NCI-H446 treated with DMSO at 0.1 percent for 48 hours (cell line): ENCODE measurements at places on chromosomes 3 and 15.

GRCh38 chr3:61541694-61542093 is 19.7 kb upstream of the PTPRG start:
- DNase-seq = no peak

- DNase-seq = no peak
Measured at GRCh38 chr3:48979451-48979850, 10.6 kb upstream of the P4HTM start.

GRCh38 chr3:79039192-79039591 is 728.6 kb downstream of the ROBO1 start:
- DNase-seq = no peak

DNA sequence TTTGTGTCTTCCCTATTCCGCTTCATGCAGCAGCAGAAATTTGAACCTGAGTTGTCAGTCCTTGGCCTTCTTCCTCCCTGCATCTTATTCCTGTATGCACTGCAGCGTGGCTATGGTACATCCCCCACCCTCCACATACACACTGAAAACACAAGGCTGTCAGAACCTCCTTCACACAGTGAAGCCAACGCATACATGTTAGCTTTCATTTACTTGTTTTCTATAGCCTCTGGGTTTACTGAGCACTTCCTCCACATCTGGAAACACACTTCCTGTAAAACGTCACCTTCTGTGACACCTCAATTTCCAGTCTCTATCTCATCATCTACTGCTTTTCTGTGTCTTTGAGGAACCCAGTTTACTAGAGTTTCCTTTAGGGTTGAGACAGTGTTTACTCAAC is 47.0 kb downstream of the SUSD5 start:
- no peak for DNase-seq

GRCh38 chr15:77826006-77826695 is 193.4 kb upstream of the LINGO1 start:
- DNase-seq = no peak

- DNase-seq = no peak
Measured at GRCh38 chr15:68313501-68314410, 36.2 kb downstream of the FEM1B start.

- DNase-seq = no peak
Measured at GRCh38 chr15:78004222-78004727, 73.2 kb downstream of the TBC1D2B start.

DNA sequence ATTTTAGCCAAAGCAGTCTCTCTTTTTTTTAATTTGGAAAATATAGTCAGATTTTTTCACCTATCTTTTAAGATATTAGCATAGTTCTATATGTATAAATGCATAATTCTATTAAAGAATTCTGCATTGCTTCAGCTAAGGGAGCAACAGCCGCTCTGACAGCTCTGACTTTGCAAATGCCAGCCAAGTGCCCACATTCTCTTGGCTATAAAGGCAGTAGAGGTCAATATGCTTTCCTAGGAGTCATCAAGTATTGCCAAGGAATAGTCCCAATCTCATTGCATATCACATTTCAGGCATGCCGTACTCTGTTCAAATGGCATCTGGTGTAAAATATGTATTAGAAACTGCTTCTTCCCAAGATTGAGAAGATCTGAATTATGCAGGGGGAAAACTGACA is 161.4 kb downstream of the RPLP1 start:
- no peak for DNase-seq

- no peak for DNase-seq
Measured at GRCh38 chr3:52230461-52230860, 5.0 kb upstream of the TLR9 start.

- DNase-seq = no peak
Measured at GRCh38 chr3:21073561-21073960, 677.4 kb downstream of the ZNF385D start.

DNA sequence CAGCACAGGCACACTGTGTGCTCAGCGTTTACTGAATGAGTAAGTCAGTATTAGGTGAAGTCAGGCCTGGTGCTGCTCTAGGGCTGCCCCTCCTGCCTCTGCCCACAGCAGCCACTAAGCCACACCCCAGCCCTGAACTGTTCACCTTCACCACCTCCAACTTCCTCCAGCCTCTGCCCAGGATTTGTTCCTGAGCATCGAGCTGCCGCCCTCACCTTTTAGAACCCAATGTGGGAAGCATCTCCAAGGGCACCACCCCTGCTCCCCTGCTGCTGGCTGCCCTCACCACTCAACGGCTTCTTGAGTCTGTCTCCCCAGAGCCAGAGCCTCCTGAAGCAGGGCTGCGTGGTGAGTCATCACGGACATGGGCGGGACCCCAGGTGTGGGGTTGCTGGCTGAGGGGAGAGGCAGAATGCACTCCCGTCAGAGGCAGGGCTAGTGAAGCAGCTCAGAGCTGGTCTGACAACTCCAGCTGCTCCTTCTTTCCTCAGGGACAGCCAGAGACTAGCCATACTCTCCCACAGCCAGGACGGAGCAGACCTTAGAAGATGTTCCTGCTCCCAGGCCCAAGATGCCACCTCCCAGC is 5.8 kb downstream of the HYAL2 start:
- DNase-seq = no peak

DNA sequence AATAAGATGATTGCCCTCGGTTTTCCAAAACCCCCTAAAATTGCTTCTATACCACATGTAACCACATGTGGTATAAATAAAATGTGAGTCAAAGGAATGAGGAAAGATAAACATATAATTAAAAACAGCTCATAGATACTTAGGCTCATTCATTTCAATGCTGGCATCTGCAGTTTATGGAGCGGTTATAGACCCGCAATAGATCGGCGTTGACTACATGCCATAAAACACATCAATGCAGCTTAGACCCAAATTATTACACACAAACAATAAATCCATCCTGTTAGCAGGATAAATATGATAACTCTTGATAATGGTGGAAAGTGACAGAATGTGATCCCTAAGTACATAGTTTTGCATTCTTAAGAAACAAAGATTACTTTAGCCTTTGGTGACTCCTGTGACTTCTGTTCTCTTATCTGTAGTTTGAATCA is 143.7 kb downstream of the NR2F2 start:
- no peak for DNase-seq

DNA sequence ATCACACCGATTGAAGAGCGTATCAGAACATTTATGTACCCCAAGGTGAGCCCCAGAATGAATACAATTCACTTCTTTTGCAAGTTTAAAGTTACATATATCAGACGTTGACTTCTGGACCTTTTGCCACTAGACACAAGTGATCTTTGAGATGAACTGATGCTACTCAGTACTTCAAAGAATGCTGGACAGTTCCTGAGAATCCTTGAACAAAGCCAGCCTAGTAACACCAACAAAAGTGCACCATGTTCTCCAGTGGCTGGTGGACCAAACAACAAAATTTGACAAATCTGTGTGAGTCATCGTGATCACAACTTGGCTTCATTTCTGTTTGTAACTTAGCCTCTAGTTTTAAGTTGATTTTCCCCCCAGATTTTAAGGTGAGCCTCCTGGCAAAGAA is 355.7 kb downstream of the SOX2 start:
- DNase-seq = no peak

GRCh38 chr3:10964537-10965167 is 27.9 kb upstream of the SLC6A1 start:
- no peak for DNase-seq

DNA sequence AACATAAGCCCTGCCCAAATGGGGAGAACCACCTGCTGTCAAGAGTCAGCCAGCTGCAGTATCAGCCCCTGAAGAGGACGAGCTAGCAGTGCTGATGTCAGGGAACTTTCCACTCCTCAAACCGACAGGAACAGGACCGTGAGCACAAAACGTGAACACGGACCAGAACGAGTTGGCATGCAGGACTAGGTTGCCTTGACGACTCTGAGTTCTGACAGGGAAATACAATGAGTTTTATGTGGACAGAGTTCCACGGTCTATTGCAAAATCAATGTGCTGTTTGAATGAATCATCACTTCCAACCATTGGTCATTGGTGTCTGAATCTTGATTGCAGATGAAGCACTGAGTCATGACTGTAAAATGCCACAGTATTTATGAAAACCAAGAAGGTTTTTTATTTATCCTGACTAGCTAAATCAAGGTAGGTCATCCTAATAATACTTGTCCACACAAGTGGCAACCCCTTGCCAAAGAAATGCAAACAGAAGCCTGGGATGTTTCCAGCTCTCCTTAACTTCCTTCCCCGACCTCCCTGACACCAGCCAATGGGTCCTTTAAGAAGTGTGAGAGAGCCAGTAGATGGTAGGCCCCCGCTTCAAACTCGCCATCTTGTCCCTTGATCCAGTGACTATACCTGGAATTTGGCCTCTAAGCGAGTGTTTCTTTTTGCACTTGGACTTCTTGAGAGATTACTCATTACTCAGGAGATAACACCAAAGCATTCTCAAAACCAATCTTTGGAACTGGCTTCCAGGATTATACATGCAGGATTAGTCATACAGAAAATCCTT is 119.6 kb downstream of the ASB7 start:
- no peak for DNase-seq

DNA sequence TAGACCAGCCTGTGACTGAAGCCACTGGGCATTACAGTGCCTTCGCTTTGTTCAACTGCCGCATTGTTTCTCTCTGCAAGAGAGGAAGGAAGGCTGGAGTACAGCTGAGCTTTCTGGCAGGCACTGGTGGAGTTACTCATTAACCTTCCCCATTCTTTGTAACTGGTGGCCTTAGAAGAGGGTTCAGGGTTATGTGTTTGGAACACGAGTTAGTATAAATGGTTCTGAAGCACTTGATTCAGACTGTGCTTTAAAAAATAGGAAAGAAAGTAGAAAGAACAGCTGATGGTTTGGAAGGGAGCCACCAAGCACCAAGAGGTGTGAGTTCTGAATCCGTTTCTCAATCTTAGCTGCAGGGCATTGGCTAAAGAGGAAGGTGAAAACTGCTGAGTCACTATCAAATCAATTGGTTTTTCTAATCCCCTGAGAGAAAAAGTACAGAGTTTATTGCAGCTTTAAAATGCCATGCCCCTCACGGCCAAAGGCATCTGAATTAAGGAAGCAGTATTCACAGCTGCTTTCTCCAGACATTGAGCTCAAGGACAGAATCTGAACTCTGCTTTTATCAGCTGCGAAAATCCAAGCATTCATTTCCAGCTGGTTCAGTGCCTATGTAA is 3.6 kb downstream of the HGD start:
- no peak for DNase-seq

GRCh38 chr15:74605795-74606150 is 9.9 kb upstream of the CLK3 start:
- DNase-seq = no peak

DNA sequence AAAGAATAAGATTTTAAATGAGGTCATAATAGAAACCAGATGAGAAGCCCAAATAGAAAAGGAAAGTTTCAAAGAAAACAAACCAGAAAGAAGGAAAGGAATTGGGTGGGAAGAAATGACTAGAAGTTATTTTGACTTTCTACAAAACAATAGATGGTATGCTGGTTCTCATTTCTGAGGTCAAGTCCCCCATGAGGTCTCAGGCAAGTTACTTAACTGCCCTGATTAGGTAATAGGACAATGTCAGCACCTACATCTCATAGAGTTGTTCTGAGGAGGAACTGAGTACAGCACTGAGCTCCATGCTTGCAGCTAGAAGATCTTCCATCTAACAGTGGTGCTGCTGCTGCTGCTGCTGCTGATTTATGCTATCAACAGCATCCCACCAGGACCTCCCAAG is 185.9 kb downstream of the ERC2 start:
- DNase-seq = no peak

- DNase-seq = no peak
Measured at GRCh38 chr3:119937229-119937628, 155.3 kb downstream of the NR1I2 start.

GRCh38 chr3:194141415-194142155 is 5.6 kb downstream of the HES1 start:
- no peak for DNase-seq

DNA sequence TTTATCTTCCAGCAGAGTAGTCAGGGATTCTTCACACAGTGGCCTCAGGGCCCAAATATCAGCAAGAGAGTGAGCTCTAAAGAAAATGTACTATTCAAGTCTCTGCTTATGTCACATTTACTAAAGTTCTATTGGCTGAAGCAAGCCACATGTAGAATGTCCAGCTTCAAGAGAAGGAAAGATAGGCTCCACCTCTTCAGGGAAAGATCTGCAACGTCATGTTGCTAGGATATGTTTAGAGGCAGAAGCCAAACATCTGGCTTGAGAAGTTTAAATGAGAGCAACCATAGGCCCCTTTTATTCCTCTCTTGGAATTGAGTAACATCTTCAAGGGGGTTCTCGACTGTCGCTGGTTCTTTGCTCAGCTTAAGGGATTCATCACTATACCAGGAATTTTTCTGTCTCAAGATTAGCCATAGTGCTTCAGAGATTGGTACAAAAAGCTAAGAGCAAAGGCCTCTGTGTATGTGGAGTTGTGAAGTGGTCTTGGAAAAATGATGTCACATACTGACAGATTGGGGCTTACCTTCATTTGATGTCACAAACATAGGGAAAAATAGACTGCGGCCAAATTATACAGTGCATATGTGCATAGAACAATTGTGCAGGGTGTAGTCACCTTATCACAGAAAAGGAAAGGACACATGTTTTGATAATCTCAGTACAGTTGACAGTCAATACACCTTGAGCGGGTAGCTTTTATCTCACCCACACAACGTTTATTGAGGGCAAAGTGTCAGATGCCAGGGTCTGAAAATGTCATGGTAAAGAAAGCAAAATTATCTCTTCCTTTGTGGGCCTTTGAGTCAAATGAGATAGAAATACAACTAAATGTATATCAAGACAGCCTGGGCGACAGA is 11.3 kb upstream of the THRB start:
- no peak for DNase-seq

DNA sequence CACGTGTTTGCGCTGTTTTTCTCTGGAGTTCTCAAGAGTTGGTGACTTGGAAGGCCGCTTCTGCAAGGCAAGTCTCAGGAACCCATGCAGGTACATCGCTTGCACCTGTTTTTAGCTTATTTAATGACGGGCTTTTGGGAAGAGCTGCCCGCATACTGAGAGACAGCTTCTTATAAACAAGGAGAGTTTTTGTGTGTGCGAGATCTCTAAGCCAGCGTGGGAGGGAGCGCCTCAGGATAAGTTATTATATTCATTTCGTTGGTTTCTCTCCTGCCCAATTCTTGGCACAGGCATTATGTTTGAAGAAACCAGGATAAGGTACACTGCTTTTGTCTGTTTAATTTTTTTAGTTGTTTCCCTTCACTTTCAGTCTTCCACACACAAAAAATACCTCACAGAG is 11.4 kb upstream of the SACM1L start:
- DNase-seq = no peak

- no peak for DNase-seq
Measured at GRCh38 chr3:16496008-16496407, 17.5 kb downstream of the RFTN1 start.

DNA sequence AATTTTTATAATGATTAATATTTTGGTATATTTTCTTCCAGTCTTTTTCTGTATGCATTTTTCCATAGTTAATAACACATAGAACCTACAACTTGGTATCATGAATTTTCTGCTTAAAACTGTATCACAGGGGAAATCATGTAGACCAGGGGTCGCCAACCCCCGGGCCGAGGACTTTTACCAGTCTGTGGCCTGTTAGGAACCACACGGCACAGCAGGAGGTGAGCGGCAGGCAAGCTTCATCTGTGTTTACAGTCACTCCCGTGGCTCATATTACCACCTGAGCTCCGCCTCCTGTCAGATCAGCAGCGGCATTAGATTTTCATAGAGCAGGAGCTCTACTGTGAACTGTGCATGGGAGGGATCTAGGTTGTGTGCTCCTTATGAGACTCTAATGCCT is 54.7 kb downstream of the RPL22L1 start:
- peak; percentile 25 for DNase-seq
